ENCODE measurements at places on chromosomes 13 and 19.

DNA sequence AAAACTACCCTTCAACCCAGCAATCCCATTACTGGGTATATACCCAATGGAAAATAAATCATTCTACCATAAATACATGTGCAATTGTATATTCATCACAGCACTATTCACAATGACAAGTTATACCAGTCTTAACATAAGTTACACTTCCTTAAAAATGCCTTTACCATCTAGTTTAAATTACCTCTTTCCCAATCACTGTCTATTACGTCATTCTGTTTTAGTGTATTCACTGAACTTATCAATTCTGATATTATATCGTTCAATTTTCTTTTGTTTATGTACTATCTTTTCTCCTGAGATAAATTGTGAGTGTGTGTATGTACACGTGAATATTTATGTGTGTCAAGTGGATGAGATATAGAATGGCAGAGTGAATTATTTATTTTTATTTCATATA, 1416.8 kb downstream of the OLFM4 start:
- DNase-seq = no peak

- DNase-seq = no peak
Observed at GRCh38 chr13:38045278-38046048, 175.9 kb upstream of the TRPC4 start.

DNA sequence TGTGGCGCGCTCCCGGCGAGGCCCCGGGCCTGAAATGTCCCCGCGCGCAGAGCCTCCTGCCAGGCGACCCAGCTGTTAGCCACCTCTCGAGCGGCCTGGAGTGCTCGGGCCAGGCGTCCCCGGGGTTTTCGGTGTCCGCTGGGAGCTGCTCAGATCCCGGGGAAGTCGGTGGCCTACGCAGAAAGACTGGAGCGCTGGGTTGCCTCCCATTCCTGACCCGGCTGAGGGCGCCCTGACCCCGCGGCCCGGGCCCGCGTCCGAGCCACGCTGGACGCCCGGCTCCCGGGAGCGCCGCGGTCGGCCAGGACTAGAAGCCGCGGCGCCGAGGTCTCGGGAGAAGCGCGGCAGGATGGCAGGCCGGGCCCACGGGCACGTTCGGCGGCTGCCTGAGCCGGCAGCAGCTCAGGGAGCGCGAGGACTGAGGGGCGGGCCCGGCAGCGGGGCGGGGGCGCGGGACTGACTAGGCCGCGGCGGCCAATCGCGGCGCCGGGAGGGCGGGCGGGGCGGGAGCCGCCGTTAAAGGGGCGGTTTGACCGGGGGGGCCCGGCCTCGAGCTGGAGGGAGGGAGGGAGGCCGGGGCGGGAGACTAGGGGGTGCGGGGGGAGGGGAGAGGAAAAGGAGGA, 1.3 kb upstream of the ZIC2 start:
- DNase-seq = peak; percentile 58

DNA sequence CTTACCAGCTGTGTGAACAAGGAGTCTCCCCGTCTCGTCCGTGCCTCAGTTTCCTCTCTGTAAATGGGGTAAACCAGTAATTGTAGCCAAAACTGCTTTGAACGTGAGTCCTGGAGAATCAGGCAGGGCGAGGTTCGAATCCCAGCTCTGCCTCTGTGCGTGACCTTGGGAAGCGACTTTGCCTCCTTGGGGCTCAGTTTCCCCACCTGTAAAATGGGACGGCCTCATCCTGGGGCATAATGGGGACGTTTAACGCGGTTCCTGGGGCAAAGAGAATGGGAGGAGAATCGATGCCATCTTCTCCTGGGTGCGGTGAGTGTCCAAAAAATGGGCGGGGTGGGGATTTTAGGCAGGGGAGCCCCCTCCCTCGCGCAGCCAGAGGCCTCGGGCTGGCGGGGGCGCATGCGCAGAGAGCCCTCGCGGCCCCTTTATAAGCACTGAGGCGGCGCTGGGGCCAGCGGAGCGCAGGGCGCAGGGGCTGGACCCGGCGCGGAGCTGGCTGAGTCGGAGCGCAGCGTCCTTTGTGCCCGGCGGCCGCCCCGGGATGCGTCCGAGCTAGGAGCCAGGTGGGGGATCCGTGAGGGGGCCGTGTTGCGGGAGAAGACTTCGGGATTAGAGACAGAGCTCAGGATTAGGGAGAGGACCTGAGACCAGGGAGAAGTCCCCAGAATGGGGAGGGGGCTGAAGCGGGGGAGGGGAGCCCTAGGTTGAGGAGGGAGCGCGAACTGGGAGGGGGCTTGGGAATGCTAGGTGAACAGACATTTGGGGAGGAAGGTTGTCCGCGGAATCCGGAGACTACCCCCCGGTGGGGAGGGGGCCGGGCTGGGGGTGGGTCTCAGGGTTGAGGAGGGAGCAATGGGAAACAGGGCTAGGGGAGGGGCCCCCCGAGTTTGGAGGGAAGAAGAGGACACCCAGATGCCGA, at the start of gene NCAN:
Gene NCAN (plus strand): TSS at position 460 of the 922 bp plus-strand sequence. CDS start 4,996 bp downstream, outside the sequence.
- no peak for DNase-seq

DNA sequence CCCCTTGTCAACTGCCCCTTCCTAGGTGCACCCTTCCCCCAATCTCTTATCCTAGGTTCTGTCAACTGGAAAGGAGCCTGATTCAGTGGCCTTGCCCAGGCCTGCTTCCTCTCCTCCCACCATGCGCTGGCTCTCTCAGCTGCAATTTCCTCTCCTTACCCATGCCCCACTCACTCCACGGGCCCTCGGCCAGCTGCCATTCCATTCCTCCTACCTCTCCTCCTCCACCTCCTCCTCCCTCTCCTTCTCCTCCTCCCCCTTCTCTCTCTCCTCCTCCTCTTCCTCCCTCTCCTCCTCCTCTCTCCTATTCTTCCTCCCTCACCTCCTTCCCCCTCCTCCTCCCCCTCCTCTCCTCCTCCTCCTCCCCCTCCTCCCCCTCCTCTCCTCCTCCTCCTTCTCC, 9.6 kb upstream of the TIMM44 start:
- no peak for DNase-seq

GRCh38 chr13:87537951-87538350, 133.2 kb upstream of the SLITRK5 start:
- DNase-seq = no peak

DNA sequence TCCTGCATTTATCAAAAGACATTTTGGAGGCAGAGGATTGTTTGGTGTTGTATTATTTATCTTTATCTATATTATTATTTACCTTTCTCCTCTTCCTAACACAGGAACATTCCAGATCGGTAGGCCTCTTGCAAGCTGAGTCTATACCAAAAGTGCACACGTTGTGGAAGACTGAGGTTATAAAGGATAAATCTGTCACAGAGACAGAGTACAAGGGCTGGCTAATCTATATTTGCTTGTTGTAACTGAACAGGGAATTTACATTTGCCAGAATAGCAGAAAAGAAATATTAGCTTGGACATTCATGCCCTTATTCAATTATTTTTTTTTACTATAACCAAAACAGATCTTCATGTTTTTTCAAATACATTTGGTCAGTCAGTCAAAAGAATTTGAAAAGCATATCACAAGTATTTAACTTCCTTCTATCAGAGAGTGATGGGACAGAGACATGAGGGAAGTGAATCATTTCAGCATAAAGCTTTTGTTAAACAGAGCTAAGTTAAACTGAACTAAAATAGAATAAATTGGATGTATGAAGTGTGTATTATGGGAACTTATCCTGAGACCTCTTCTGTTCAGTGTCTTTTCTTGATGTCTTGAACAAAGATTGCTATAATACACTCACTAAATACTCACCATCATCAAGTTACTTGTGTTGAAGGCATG, 352.5 kb downstream of the DNAJC15 start:
- DNase-seq = no peak

- DNase-seq = no peak
Observed at GRCh38 chr13:31670831-31671617, 68.3 kb upstream of the RXFP2 start.

DNA sequence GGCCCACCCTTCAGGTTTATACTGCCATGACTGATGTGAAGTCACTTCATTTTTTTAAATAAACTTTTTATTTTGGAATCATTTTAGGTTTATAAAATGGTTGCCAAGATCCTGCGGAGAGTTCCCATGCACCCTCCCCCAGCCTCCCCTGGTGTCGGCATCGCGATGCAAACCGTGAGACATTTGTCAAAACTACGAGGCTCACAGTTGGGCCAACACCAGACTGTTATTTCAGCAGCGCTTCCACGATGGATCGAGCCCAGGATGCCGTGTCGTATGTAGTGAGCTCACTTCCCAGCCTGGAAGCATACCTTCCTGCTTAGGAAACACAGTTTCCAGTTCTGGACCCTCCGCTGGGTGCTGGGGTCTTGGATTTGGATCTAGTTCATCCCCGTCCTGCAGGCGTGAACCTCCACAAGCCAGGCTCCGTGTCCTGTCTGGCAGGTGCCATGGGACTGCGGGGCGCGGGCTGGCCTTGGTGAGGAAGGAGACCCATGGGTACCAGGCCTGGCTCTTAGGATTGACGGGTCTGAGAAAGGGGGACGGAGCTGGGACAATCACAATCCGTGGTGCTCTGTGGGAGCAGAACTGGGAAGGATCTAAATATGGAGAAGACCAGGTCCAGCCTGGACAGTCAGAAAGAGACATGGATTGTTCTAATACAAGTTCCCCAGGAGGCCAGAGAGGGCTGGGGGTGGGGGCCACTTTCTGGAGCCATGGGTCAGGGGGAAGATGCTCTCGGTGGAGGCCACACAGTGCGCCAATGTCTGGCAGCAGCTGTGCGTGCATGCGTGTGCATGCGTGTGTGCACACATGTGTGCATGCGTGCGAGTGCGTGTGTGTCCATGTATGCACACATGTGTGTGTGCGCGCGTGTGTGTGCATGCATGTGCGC, 2.4 kb upstream of the SBK2 start:
- no peak for DNase-seq

DNA sequence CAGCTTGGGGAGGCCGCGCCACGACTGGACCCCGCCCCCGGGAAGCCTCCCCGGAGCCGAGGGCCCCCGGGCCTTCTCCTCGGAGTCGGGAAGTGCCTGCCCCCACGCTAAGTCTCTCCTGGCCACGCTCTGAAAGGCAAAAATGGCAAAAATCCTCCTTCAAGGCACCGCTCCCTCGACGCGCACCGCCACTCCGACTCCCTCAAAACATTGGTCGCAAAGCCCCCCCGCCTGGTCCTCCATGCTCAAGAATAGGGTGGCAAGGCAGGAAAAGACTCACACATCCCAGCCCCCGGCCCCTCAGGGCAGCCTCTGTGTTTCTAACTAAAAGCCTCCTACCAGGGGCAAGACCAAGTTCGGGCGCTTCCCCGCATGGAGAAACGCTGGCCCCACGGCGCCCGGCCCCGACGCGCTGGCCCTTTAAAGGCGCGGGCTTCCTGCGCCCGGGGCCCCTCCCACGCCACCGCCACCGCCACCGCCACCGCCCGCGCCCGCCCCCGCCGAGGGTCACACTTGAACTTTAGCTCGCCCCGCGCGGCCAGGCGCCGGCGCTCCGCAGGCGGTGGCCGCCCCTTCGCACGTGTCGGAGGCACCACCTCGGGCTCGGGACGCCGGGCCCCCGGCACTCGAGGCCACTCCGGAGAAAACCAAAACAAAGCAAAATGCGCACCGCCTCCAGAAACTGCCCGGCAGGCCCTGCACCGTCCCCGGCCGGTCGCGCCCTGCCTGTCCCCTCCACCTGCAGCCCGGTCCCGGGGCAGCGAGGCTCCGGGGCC, 1.9 kb downstream of the FOXO1 start:
- peak; percentile 54 for DNase-seq

GRCh38 chr13:58907347-58907746, 1256.4 kb downstream of the DIAPH3 start:
- DNase-seq = no peak

DNA sequence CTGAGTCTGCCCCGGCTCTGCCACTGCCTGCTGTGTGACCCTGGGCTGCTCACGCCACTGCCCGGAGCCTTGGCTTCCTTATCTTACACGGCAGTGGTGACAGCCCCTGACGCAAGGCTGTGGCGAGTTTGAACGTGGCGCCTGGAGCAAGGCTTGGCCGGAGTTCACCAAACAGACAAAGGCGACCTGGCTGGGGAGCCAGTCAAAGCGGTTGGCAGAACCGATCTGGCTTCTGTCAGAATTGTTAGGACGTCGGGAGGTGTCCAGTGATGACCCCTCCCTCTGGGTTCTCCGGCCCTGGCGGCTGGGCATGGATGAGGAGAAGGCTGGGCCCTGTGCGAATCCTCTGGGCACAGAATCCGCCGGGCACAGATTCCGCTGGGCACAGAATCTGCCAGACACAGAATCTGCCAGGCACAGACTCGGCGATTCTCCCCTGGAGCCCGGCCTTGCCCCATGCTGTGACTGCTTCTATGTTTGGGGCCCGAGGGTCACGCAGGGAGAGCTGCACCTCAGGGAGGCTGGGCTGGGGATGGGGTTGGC, 11.7 kb upstream of the TMEM255B start:
- no peak for DNase-seq

- DNase-seq = no peak
Observed at GRCh38 chr19:5091018-5091683, 122.2 kb downstream of the KDM4B start.

GRCh38 chr19:7226739-7227138, 67.5 kb downstream of the INSR start:
- DNase-seq = no peak

- DNase-seq = peak; percentile 67
Observed at GRCh38 chr19:2475018-2475701, 767 bp upstream of the GADD45B start.

DNA sequence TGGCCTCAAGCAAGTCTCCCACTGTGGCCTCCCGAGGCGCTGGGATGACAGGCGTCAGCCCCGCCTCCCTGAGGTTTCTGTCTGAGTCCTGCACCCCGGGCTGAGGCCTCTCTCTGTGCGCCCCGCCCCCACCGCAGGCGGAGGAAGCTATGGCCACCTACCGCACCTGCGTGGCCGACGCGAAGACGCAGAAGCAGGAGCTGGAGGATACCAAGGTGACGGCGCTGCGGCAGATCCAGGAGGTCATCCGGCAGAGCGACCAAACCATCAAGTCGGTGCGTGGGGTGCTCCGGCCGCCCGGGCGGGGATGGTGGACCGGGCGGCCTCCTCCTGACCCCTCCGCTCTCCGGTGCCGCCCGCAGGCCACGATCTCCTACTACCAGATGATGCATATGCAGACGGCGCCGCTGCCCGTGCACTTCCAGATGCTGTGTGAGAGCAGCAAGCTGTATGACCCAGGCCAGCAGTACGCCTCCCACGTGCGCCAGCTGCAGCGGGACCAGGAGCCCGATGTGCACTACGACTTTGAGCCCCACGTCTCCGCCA, 12.7 kb downstream of the ARHGAP45 start:
- peak; percentile 77 for DNase-seq

DNA sequence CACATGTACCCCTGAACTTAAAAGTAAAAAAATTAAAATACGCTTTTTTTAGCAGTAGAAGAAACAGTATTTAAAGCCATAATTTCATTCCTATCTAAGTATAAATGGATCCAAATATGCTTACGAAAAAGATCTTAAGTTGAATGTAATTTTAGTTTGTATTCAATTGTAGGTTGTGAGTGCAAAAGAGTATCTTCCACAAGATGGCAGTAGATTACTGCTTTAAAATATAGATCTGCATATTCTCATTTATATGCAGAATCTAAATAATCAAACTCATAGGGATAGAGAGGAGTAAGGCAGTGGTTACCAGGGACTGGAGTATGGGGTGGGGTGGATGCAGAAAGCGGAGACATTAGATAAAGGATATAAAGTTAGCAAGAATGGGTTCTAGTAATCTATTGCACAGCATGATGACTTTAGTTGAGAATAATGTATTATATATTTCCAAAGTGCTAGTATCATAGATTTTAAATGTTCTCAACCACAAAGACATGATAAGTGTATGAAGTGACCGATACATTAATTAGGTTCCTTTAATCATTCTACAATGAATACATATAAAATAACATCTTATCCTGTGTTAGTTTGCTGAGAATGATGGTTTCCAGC, 14.2 kb downstream of the OR7A17 start:
- DNase-seq = no peak

- DNase-seq = no peak
Observed at GRCh38 chr13:63433546-63434150, 2018.0 kb upstream of the PCDH20 start.
